HS-5 (cell line): ENCODE measurements at places on chromosomes 1 and 21.

DNA sequence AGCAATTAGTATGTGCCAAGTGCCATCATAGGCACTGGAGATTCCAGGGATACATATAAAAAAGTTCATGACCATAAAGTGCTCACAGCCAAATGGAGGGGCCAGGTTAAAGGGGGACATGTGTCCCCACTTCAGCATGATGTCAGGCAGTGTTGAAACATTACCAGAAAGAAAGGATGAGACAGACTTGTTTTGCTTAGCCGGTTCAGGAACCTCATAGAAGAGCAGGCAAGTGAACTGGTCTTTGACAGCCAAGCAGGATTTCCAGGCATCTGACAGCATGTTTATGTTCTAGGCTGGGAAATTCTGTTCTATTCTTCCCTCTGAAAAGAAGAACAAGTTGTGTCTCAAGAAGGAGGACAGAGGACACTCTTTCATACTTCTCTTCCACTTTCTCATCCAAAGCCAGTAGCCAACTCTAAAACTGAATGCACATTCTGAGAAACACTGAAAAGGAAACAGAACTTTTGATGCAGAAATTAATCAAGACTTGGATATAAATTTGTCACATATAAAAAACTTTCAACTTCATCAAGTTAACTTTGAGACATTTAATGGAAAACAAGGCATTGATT lies 39.7 kb downstream of the GLUL start:
- DNase-seq, result no peak

DNA sequence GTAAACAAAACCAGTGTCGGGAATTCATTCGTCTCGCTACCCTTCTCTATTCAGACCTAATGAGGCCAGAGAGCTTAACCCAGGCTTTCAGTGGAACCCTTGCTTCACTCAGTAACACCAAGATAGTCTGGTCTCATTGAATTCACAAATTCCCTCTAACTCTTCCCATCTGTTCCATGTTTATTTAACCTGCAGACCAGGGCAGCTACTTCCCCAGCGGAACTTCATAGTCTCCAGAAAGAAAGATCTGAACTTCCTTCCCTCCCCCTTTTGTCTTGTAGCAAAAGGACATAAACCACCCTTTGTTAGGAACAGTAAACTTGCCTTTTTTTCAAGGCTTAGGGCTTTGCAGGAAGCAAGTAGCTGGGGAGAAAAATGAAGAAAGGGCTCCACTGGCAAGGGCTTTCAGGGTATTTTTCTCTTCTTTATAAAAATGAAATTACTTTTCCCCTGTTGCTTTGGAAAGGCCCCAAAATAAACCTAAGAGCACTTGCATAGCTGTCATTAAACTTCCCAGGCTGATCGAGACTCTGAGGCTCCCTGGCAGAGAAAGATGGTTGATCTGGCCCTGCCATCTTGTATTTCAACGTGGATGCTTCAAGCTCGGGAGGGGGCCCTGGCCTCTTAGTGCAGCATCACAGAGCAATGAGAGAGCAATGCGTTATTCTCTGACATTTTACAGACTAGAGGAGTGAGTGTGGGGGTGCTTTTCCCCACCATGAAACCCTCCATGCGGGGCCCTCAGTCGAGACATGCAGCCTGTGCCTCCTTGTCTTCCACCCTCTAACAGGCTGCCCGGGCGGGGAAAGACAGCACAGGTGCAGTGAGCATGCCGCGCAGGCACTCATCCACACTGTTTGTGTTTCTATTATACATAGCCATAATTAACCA lies 30.0 kb downstream of the MIS18A start:
- DNase-seq, result no peak

- peak; percentile 28 for DNase-seq
These were observed 6.3 kb upstream of the TRIM33 start for GRCh38 chr1:114517348-114517747.

- no peak for DNase-seq
These were observed 39.9 kb upstream of the TADA1 start for GRCh38 chr1:166915941-166916340.

DNA sequence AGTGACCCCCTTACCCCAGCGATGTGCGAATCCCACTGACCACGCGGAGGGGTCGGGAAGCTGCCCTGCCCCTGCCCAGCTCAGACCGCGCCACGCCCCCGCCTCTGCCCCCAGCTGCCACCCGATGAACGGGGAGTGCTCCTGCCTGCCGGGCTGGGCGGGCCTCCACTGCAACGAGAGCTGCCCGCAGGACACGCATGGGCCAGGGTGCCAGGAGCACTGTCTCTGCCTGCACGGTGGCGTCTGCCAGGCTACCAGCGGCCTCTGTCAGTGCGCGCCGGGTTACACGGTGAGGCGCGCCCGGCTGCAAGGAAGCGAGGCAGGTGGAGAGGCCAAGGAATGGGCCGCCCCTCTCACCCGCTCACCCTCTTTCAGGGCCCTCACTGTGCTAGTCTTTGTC lies 11.9 kb upstream of the LRRC71 start:
- no peak for DNase-seq
